ENCODE measurements at places on chromosomes 12 and 14.

GRCh38 chr14:85587151-85587711 lies 57.3 kb downstream of the FLRT2 start:
- DNase-seq = no peak

GRCh38 chr14:61968207-61968606 lies 206.0 kb downstream of the SNAPC1 start:
- no peak for DNase-seq

DNA sequence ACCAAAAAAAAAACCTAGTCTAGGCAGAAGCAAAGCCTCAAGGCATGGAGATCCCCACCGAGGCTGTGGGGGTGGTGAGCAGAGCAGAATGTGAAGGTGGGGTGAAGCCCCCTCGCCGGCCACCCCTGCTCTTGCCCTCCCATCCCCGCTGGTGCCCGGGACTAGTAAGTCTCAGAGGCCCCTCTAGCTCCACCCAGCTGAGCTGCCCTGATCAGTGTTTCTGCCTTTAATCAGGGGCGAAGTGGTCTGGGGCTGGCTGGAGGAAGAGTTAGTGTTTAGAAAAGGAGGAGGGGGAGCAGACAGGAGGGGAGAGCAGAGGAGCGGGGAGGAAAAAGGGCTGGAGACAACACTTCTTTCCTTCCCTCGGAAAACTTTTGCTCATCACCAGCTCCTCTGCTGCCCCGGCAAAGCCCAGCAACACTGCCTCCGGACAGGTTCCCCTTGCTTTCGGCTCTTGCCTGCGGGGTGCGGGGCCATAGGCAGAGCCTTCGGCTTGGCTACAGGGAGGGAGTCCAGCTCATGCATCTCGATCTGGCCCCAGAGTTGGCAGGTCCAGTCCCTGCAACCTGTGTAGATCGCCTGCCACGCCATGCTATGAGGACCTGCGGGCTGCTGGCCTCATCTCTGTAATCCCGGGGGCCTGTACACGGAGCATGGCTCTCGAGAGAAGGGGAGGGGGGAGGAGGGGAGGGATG lies 3.4 kb upstream of the DLK1 start:
- no peak for DNase-seq

DNA sequence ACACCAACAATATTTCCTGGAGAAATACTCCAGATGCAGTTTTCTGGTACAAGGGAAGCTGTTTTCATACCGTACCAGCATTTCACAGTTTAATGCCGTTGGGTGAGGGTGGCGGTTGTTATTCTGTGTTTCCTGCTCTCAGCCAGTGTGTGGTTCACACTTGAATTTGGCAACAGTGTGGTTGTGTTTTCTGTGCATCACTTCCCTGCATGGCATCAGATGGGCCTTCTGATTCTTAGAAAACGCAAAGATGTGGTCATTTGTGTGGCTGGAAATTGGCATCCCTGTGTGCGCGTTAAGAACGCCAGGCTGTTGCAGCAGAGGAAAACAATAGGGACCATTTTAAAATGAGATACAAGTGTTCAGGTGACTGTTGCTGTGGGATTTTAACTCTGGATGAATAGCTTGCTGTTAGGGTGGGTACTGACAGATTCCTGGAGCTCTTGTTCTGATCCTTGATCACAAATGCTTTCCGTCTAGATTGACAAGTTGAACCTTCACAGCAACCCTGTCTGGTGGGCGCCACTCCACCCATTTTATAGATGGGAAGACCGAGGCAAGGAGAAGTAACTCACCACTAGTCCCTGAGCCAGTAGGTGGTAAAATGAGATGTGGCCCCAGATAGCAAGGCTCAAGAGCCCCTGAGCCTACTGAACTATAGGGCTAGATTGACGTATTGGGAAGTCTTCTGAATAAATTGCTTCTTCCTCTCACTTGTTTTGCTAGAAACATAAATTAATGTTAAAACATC lies 231.2 kb downstream of the CHST11 start:
- no peak for DNase-seq

DNA sequence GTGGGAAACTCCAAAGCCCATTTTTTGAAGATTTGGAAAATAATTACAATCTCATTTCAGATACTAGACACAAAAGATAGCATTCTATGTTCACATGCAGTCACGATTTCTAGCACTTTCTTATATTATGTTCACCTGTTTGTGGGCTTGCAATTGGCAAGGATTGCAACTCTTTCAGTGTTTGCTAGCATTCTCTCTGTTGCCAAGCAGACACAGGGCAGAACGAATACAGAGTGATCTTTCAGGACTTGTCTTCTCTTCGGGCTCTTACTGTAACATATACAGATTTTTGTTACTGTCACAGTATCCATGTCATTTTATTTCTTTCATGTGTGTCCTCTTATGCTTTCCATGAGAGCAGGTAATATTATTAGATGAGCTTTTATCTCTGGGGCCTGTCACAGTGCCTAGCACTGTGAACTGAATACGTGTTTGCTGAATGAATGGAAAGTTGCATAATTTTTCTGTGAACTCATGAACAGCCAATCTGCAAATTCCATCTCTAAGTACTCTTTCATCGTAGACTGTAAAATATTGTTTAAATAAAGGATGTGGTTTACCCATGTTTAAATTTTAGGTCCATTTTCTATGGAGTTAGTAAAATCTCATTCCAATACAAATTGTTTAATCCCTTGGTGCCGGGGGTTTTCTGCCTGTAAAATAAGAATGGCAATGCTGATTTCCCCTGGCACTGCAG lies 105.1 kb downstream of the BMP4 start:
- no peak for DNase-seq

DNA sequence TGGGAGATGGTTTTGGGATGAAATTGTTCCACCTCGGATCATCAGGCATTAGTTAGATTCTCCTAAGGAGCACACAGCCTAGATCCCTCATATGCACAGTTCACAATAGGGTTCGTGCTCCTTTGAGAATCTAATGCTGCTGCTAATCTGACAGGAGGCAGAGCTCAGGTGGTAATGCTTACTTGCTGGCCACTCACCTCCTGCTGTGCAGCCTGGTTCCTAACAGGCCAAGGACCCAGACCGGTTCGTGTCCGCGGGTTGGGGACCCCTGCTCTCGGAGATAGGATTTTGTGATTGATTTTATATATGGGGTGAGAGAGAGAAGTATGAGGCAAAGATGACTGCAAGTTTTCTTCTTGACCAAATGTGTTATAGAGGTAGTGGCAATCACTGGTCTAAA lies 57.5 kb downstream of the CCDC91 start:
- no peak for DNase-seq

- no peak for DNase-seq
These were observed 49.9 kb upstream of the FOXN3 start for GRCh38 chr14:89466944-89467343.

GRCh38 chr12:31321186-31321896 lies 4.6 kb downstream of the SINHCAF start:
- no peak for DNase-seq

Measured in NCI-H2029 treated with DMSO at 0.1 percent for 48 hours (cell line).